Stimulated activated CD4-positive, alpha-beta T cell treated with anti-CD3 and anti-CD28 coated beads, Interleukin-4, amount 100 ng/mL, for 4 hours (primary cell): ENCODE measurements at places on chromosomes 13 and 19.

DNA sequence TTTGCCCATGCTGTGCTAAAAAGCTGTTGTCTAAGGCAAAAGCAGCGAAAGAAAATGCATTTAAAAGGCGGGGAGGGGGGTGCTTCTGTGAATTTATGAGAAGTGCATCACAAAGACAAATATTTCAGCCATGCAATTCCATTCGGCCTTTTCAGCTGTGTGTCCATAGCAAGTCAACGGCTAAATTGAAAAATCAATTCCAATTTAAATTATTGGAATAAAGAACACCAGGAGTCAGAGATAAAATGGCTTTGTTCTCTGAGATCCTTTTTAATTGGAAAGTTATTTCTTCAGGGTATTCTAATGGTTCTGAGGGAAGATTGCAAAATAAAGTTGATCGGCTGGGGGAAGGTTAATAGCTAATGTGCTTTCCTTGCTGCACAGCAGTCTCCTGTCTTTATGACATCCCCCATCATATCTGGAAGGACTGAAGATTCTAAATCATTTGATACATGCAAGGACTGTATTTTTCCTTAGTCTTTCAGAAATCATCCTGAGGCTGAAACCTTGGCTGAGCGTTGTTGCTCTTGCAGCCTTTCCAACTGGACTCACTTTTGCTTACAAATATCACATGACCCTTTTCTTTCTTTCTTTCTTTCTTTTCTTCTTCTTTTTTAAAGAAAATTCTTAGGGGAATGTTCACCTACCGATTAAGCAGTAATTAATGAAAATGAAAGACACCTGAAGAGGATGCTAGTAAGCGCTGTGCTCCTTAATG lies 647.1 kb downstream of the DACH1 start:
- DNase-seq = no peak

- DNase-seq = no peak
Observed at GRCh38 chr13:46648166-46648607, 95.2 kb downstream of the LRCH1 start.

DNA sequence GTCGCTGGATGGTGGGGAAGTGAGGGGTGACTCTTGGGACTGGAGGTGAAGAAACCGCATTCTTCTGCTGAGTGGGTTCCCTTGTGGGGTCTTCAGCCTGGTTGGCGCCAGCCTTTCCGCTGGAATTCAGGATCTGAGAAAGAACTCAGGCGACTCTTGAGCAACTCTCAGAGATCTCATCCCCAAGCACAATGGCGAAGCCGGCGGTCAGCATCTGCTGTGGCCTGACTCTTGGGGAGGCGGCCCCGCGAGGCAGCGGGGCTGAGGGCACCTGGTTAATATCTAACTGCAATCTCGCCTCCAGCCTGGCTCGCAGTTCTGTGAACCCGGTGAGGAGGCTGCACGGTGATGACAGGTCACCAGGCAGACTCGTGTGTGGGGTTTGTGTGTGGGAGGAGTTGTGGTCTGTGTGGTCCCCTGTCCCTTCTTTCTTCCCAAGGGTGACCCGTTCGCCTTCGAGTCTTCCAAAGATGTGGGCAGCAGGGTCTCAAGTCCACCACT lies 883 bp downstream of the ZNF441 start:
- peak; percentile 2 for DNase-seq

- peak; percentile 77 for DNase-seq
Observed at GRCh38 chr19:38263689-38264485, 486 bp upstream of the SPINT2 start.

- DNase-seq = no peak
Observed at GRCh38 chr13:75850916-75851315, 214.8 kb downstream of the LMO7 start.

DNA sequence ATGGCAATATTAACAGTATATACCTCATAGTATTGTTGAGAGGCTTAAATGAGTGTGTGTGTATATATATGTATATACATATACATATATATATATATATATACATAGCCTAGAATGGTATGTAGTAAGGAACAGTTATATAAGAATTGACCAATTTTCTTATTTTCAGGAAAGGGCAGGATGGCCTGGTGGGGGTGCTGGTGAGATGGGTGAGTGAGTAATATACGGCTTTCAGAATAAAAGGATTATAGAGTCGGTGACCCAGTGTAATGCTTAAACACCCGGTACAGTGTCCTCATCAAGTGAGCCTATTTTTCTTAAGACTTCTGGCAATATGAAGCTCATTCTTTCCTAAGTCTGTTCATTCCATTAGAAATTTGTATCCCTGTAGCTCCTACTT lies 11.7 kb upstream of the FAM216B start:
- no peak for DNase-seq

- no peak for DNase-seq
Observed at GRCh38 chr19:18833141-18833476, 1.4 kb downstream of the UPF1 start.

DNA sequence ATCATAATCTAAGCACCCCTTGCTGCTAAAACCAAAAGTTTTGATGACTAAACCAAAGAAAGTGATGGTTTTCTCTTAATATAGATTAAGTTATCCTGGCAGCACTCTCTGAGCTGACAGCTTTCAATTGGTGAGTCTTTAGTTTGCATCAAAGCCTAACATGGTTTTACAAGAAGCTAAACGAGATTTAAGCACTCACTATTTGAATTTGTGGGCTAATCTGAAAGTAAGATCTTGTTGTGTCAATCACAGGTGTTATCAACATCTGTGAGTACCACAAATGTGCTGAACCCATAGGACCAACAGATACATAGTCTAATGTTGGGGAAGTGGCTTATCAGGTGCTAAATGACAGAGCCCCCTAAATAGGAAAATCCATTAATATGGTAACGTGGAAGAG lies 223.9 kb downstream of the LHFPL6 start:
- DNase-seq = no peak

DNA sequence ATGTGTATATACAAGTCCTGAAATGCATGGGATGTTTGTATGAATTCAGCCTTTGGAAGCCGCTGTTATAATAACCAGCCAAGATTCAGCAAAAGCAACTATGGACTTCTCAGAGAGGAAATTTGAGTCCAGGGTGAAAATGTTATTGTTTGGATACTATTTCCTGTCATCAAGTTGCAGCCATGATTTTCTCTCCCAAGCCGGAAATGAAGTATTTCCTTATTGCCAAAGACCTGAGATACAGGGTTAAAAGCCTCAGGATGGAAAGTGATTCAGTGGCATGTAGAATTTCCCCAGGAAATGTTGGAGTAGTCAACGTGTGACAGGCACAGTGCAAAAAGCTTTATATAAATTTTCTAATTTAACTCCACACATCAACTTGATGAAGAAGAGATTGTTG lies 133.9 kb downstream of the IRS2 start:
- DNase-seq = no peak

DNA sequence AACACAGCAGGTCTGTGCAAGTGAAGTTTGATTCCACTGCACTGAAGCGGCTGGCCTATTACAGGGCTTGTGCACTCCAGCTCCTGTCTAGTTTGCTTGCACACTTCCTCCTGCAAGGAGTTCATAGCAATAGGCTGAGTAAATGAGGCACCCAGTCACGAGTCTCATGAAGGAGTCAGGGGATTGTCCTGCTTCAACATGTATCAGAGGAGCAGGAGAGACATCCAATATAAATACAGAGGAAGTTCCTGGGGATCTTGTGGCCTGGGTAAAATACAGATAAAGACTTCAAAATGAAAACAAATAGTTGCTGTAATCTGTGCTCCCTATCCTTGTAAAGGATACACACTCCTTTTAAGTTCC lies 259.9 kb downstream of the SLITRK1 start:
- no peak for DNase-seq

DNA sequence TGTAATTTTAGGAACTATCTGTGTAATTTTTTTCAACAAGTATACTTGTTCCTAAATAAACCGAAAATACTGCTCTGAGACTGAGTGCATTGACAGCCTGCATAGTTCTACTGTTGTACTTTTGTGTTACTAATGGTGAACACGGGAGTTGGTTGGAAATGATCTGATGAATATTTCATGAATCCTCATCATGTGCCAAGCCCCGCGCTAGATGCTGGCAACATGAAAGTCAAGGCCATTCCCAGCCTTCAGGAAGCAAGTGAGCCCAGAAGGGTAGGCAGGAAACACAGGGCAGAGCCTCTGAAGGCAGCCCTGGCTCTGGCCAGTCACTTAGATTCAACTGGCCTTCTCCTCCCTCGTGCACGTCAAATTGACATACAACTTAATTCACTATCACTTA lies 106.1 kb downstream of the ABCC4 start:
- no peak for DNase-seq

GRCh38 chr19:35229601-35230000 lies 1.1 kb upstream of the FAM187B start:
- no peak for DNase-seq

DNA sequence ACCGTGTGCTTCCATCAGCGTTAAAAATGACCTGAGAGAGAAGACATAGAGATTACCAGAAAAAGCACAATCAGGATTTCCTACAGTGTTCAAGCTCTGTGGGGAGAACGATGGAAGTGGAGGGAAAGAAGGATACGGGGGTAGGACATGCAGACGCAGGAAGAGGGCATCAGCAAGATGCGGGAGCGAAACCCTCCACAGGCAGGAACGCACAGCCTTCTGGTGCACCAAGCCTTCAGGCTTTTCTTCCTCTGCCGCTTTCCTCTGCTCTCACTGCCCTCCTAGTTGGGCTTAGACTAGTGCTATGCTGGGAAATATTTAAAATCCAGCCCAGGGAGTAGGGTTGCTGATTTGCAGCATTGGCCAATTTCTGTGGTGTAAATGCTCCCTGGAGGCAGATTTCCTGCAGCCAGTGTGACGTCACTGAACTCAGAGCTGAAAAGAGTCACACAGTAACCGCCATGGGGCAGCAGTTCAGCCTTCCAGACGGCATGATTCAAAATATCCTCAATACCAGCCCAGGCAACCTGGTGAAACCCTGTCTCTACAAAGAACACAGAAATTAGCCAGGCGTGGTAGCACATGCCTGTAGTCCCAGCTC lies 205.1 kb upstream of the SOX1 start:
- DNase-seq = no peak

DNA sequence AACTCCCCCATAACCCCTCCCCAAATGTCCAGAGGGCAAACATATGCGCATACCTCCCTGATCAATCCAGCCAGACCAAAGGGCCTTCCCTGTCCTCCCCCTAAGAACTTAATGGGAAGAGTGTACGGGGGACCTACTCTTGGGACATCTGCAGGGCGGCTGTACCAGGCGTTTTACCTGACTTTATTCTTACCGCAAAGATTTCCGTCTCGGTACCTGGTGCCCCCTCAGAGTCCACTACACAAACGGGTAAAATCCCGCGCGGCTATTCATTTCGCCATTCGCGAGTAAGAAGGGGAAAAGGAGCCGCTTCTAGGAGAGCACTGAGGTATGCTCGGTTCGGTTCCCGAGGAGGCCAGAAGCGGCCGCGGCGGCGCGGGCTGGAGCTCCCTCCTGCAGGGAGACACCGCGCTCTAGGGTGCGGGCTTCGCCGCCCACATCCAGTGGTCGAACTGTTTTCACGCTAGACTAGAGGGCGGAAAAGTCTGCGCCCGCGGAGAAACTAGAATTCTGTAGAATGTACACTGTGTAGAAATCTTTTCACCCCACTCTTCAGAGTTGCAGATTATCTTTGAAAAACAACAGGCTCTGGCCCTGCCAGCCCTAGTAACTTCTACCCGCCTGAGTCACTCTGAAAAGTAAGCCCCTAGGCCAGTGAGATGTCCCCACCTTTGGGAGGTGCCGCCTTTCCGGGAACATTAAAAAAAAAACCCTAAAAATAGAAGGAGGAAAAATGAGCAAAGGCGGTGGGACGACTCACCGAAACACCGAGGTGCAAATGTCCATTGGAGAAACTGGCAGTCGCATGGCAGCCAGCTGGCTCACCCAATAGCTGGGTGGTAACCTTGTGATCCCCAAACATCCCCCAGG lies 3.8 kb upstream of the TSHZ3 start:
- DNase-seq = no peak

DNA sequence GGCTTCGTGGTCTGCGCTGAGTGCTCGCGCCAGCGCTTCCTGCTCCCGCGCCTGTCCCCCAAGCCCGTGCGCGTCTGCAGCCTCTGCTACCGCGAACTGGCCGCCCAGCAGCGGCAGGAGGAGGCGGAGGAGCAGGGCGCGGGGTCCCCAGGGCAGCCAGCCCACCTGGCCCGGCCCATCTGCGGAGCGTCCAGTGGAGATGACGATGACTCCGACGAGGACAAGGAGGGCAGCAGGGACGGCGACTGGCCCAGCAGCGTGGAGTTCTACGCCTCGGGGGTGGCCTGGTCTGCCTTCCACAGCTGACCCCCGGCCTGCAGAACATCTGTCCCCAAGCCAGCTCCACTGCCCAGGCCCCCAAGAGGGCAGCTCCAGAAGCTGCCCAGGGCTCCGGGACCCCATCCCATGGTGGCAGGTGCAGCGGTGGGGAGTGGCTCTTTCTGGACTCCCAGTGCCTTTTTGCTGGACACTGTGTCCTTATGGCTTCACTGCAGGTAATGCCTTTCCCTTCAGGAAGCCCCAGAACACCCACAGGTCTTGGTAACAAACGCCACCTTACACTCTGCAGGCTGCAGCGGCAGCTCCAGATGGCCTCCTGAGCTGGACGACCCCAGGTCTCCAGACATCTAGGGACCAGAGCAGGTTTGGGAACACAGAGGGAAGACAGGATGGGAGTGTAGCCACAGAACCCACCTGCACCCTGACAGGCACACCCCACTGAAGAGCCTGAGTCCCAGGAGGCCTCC lies 9.3 kb downstream of the PLEKHF1 start:
- DNase-seq = no peak

- no peak for DNase-seq
Observed at GRCh38 chr13:43800828-43801227, 14.1 kb upstream of the ENOX1 start.

DNA sequence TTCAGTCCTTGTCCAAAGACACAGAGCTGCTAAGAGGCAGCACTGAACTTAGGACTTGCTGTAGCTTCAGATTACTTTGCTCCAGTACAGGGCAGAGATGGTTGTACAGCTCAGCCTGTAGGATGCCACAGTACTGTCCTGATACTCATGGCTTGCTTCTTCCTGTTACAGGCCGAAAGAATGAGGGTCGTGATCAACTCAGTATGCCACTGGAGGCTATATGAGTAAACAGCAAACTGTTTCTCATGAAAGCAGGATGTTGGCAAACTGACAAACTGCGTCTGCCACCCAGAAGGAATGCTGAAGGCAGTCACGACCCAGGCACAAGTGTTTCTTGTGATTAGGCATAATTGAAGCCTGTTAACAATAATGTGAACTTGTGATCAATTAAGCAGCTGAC lies 2.8 kb downstream of the ZNF749 start:
- DNase-seq = no peak
